ENCODE measurements at places on chromosomes 3 and 15.

GRCh38 chr15:101499863-101500713 is 10.6 kb upstream of the PCSK6 start:
- DNase-seq: peak; percentile 62

DNA sequence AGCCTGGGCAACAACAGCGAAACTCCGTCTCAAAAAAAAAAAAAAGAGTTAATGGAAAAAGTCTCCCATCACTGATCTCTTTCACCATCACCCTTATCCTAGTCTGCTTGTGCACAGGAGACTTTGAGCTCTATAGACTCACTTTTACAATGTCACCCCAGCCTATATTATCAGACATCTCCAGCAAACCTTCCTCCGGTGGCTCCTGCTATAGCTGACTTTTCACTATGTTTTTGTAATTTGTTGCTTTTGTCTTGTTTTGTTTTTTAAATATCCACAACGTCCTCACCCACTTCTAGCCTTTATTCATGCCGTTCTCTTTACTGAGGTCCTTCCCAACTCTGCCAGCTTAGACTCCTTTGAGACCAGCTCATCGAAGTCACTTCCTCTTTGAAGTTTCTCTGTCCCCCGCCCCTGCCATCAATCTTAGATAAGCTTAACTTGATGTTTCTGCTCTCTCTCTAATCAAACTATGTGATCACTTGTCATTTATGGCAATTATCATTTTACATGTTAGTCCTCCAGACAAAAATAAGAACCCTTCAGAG is 82.7 kb upstream of the CHD2 start:
- DNase-seq: peak; percentile 62

GRCh38 chr15:75032395-75032794 is 9.0 kb downstream of the PPCDC start:
- DNase-seq: no peak

- DNase-seq: no peak
Measured at GRCh38 chr3:111072031-111072921, 660 bp downstream of the NECTIN3 start.

- DNase-seq: no peak
Measured at GRCh38 chr3:38083871-38084333, 44.9 kb downstream of the DLEC1 start.

DNA sequence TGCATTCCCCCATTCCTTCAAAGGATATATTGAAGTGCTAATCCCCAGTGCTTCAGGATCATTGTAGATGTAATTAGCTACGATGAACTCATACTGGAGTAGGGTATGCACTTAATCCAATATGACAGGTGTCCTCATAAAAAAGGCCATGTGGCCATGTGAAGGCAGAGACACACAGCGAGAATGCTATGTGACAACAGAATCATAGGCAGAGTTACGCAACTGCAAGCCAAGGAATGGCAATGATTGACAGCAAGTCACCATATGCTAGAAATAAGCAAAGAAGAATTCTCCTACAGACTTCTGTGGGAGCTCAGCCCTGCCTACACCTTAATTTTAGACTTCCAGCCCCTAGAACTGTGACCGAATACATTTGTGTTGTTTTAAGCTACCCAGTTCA is 875.6 kb upstream of the ROBO1 start:
- no peak for DNase-seq

Measured in suppressor macrophage (primary cell).